ENCODE measurements at places on chromosomes 4 and X. TPM values are rescaled to one million over a fixed set of nuclear protein-coding genes. Genes with fewer than 3 reads are reported as not detected.
A peak's percentile ranks its signal among the peaks of the same experiment; 100 is the strongest.

DNA sequence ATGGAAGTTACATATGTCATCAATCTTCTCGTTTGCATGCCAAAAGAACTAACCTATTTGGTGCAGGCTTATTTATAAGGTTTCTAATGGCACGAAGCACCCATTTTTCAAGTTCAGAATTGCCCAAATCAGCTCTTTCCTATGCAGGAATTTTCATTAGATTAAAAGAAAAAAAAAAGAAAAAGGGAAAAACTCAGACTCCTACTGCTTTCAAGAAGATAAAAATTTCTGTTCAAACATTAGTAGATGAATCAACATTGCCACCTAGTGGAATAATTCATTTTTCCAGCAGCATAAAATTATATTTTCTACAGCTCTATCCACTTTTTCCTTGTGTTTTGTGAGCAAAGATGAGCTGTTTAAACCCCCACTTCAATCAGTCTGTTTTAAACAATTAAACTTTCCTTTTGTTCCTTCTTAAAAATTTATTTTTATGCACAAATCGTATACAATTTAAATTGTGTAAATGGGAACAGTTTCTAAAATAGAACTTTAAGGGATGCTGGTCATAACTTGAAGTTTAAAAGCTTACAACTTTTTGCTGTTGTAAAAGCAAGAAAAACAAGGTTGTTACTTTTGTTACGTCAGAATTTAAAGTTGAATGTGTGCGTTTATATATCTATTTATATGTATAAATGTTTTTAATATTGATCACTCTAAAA is 309.9 kb downstream of the ARAP2 start:
- peak; percentile 22 for DNase-seq

Gene PARM1
- total RNA-seq, result 0.63 TPM

- no peak for DNase-seq
These were observed 313.1 kb upstream of the ANXA10 start for GRCh38 chr4:167779280-167779679.

Gene PABPC1L2B
- not detected for total RNA-seq

- no peak for DNase-seq
These were observed 1525.2 kb downstream of the STIM2 start for GRCh38 chr4:28385801-28386200.

DNA sequence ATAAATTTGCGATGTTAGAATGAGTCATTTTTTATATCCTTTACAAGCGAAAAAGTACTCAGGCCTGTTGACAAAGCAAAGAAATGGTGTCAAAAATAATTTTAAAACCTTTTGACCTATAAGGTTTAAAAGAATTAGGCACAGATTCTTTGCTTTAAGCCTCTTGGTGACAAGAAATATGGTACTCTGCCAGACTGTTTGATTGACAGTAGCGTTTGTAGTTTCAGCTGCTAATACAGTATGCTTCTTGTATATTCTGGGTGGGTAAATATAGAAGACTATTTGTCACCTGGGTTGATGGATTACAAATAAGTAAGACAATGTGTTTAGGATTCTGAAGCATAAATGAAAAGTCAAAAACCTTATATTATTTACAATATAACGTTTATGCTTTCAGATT is 193.1 kb upstream of the PITX2 start:
- no peak for DNase-seq

- DNase-seq, result no peak
These were observed 13.2 kb downstream of the ATP8A1 start for GRCh38 chr4:42643685-42644084.

GRCh38 chr4:79512363-79512762 is 104.3 kb upstream of the GK2 start:
- no peak for DNase-seq
